Stimulated activated CD8-positive, alpha-beta memory T cell treated with anti-CD3 and anti-CD28 coated beads, Interleukin-2, amount 100 ng/mL, for 1 hour (primary cell): ENCODE measurements at places on chromosomes 16 and 17.
A peak's percentile ranks its signal among the peaks of the same experiment; 100 is the strongest.

DNA sequence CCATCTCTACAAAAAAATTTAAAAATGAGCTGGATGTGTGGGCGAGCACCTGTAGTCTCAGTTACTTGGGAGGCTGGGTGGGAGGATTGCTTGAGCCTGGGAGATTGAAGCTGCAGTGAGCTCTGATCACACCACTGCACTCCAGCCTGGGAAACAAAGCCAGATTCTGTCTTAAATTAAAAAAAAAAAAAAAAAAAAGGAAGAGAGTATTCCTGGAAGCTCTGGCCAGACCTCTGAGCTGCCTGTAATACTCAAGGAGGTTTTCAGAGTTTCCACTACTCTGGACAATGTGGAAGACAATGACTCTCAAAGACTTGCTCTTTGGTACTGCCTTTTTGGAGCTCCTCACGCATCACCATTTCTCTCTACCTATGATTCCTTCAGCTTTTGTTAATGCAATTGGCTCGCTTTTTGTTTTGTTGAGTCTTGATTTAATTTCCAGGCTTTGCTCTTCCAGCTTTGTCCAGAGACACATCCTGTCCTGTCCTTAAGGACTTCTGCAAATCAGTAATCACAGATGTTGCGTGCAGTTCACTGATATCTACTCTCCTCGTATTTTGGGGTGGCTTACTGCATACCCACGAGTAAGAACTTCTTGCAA lies 10.8 kb downstream of the CHD9 start:
- no peak for DNase-seq

DNA sequence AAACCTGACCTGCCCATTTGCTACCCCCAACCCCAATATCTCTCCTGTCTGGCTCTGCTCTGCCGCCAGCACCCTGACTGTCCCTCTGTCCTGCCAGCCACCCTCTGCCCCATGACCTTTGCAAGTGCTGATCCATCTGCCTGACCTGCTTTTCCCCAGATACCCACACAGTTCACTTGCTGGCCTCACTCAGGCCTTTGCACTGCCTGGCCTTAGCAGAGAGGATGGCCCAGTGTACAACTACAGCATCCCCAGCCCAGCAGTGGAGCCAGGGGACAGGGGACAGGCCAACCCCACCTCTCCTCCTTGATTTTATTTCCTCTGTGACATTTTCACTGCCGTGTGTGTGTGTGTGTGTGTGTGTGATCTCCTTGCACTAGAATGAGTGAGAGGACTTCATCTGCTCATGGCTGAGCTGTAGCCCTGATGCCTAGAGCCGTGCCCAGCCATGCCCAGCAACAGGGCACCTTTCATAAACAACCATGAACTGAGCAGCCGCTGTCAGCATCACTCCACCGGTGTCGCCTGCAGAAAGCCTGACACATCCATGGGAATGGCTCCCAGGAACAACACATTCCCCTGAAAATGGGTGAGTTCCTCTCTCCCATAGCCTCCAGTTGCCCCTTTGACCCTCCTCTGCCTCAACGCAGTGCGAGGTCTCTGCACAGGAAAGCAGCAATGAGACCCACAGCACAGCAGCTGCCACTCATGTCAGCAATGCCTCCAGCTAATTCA lies 36.0 kb upstream of the RBFOX3 start:
- DNase-seq, result no peak

GRCh38 chr16:46852130-46852529 lies 21.1 kb upstream of the C16orf87 start:
- no peak for DNase-seq

GRCh38 chr17:13306310-13306962 lies 288.6 kb upstream of the ELAC2 start:
- no peak for DNase-seq

DNA sequence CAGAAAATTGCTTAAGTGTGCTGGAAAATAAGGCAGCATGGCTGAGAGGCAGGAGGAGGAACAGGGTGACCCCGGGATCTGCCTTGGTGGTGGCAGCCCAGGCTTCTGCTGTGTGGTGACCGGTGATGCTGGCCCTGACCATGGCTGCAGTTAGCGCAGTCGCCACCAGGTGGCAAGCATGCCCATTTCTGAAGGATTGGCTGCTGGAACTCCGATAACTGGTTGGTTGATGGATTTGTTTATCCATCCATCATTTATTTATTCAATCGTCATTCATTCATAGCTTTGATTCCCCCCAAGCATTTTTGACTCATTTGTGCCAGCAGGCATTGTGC lies 29.1 kb upstream of the ITGA3 start:
- DNase-seq, result peak; percentile 48

DNA sequence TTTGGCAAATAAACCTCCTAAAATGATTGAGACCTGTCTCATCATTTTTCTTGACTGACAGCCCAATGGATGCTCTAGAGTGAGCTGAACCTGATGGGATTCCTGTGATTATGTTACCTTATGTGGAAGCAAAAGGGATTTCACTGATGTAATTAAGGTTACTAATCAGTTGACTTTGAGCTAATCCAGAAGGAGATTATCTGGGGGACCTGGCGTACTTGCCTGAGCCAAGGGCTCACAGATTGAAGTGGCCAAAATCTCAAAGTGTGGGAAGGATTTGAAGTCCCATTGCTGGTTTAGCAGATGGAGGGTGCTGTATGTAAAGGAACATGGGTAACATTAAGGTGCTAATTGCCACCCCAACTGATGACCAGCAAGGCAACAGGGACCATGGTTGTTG lies 214.0 kb downstream of the CPPED1 start:
- DNase-seq, result no peak

DNA sequence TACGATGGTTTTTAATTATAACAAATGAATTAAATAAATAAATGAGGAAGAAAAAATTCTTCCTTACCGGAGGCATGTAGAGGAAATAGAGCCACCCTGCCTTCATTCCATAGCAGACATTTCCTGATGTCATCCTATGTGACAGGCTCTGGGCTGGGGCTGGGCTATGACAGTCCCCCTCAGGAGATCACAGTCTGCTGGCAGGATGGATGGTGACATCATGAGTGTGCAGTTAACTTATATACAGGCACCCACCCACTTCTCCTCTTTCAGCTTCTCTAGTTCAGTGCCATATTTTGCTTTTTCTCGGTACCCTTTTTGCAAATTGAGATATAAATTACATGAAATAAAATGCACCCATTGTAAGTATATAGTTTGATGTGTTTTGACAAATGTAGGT lies 6.4 kb upstream of the CMTM3 start:
- no peak for DNase-seq

DNA sequence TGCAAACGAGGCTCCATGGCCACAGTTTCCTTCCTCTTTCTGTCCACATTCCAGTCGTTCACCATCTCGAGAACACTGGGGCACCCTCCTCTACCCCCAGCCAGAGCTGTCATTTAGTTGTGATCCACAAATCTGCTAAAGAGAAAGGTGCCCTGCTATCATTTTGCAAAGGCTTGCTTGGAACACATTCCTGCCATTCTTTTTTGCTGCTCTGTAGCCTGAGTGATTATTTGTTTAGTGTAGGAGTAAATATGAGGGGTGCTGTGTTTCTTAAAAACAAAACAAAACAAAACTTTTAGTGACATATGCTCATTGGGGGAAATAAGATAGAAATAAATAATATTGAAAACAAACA lies 166.7 kb downstream of the PRKCA start:
- no peak for DNase-seq

GRCh38 chr16:66878067-66878466 lies 2.2 kb upstream of the PDP2 start:
- no peak for DNase-seq

- DNase-seq, result no peak
Measured at GRCh38 chr17:57475796-57476195, 219.5 kb downstream of the MSI2 start.

- no peak for DNase-seq
Measured at GRCh38 chr17:64496348-64496785, 487 bp downstream of the POLG2 start.

DNA sequence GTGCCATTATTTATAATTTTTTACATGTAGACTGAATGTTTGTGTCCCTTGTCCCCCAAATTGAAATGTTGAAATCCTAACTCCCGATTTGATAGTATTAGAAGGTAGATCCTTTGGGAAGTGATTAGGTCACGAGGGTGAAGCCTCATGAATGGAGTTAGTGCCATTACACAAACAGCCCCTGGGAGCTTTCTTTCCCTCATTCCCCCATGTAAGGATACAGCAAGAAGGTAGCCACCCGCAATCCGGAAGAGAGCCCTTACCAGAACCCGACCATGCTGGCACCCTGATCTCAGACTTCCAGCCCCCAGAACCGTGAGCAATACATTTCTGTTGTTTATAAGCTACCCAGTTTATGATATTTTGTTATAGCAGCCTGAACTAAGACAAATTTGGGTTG lies 143.2 kb downstream of the NPIPB5 start:
- DNase-seq, result no peak

DNA sequence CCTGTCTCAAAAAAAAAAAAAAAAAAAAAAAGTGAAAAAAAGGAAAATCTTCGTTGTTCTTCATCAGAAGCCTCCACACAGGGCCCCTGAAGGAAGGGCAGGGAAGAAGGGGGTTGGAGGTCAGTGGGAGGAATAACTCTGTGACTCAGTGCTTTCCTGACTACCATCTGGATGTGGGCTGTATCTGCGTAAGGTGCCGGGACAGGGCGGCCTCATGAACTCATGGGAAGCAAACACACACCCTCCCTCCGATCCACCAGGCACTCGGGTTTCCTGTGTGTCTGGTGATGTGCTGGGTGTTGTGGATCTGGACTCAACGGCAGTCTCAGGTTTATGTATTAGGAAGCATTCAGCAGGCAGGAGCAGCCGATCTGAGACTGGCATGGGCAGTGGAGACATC lies 691.6 kb downstream of the WWOX start:
- DNase-seq, result no peak

DNA sequence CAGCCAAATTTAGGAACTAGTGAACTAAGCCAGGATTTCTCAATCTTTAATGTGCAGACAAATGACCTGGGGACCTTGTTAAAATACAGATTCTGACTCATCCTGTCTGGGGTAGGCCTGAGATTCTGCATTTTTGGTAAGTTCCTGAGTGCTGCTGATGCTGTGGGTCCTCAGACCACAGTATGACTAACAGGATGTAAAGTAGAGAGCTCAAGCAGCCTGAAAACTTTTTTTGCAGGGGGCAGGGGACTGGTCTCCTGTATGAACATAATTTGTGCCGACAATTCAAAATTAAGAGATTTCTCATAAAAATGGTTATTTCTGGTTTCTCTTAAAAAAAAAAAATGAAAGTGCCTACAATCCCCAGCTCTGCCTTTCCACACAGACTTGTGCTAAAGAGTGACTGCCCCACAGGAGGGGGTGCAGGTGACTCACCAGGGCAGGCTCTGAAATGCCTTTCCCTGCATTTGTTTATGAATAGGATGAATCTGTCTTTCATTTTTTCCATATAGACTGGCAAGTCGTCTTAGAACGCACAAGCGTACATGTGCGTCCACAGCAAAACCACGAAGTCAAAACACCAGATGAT lies 271.5 kb downstream of the PHKB start:
- DNase-seq, result no peak

DNA sequence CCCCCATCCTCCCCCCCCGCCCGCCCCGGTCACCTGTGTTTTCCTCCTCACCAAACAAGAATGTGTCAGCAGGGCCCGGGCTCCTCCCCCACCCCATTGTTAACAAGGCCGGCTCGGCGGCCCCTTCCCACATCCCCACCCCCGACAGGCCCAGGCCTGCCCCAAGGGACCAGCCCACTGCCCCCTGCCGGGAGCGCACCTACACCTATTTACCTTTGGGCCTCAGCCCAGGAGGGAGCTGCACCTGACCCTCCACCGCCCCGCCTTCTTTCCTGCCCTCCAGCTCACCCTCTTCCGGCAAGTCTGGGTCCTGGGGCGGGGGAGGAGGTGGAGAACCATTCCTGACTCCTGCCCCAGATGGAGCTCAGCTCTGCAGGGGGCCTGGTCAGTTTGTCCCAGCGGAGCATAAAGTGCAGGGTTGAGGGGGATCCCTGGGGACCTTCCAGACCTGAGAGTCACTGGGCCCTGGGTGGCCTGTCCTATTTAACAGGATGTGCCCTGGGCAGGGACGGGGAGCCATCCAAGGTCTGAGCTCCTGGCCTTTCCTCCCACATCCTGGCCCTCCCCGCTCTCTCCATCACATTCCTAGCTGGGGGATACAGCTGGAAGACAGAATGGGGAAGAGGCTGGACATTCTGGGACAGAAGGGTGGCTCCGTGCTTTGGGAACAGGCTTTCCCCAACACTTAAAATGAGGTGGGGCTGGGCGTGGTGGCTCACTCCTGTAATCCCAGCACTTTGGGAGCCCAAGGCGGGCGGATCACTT lies 8.3 kb downstream of the FOXJ1 start:
- no peak for DNase-seq

- peak; percentile 50 for DNase-seq
Measured at GRCh38 chr16:68356249-68356918, 45.6 kb downstream of the PRMT7 start.

DNA sequence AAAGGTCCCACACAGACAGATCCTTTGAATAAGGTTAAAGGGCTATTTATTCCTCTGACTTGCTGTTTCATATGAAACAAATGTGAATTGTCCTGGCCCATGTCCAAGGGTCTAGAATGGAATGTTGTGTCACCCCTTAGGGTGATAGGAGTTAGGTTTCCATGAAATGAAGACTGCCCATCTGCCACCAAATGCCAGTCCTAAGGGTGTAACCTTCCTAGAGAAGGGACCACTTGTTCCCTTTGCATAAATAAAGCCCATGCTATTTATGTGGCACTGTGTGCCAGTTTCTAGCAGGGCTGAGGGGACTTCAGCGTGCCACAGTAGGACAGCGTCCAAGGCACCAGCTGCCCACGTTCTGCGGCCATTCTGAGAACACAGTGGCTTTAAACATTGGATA lies 171.3 kb downstream of the ABCA8 start:
- DNase-seq, result no peak

- DNase-seq, result no peak
Measured at GRCh38 chr17:21299981-21300600, 15.6 kb downstream of the MAP2K3 start.

DNA sequence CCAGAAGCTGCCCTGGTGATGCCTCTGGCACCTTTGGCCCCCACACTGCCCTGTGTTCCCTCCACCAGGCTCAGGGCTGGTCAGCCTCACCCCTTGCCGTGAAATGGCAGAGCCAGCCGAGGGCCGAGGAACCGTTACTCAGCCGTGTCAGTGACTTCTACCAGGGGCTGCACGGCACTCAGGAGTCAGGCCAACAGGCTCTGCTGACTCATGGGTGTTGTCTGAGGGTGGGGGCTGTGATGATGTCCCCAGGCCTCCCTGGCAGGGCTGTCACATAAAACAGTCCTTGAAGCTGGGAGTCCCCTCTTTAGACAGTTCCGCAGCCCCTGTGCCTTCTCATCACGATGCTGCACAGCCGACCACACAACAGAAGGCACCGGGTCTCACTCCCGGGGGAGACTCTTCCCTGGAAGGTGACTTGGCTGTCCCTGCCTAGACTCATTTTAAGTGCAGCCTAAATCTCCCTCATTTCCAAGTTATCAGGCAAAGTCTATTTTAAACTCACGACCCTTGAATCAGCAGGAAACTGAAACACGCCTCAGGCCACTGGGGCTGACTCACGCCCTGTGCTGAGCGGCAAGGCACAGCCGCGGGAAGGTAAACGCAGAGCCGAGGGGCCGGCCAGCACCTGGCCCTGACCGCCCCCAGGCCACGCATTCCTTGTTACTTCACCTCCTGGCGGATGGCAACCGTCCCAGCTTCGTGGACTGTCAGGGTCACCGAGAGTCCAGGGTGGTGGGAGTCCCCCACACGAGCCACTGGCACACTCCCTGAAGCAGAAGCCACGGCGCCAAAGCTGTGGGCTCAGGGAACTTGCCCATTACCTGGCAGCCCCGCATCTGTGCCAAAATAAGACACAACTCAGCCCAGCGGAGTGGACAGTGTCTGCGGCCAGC lies 102.6 kb downstream of the ZNF778 start:
- DNase-seq, result no peak

GRCh38 chr17:4895657-4896331 lies 3.5 kb upstream of the C17orf107 start:
- DNase-seq, result no peak
